Epithelial cell of esophagus (primary cell): ENCODE measurements at places on chromosomes 3 and 15.

GRCh38 chr3:24428481-24428880 lies 66.2 kb downstream of the THRB start:
- DNase-seq, result peak; percentile 40

DNA sequence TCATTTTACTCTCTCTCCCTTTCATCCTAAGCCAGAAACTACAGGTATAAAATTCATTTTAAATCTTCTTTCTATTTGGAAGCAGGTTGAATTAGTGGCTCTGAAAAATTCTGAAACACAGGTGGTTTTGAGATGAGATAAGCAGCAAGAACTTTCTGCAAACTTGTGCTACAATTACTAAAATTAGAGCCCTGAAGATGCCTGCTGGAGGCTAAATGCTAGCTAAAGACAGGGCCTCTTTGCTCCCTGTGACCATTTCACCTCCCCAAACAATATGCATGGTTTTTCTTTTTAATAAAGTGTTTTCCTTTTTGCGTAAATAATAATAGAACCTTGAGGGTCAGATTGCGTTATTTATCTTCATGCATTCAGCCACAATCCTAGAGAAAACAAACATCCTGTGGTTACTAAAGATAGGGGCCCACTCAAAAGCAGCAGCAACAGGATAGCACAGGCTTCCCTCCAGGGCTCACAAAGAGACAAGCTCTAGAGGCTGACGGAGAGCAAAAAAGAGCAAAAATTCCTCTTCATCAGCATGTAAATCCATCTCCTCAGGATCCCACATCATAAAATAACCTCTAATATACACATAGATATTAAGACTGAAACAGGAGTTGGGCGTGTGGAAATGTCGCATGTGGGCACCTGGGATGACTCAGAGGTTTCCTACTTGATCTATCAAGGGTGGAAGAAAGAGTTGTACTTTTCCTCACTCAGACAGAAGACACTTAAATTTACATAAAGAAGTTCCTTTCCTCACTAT lies 26.5 kb upstream of the CP start:
- peak; percentile 62 for DNase-seq

- DNase-seq, result no peak
Observed at GRCh38 chr15:73716417-73716816, 32.2 kb downstream of the CD276 start.

- DNase-seq, result peak; percentile 55
Observed at GRCh38 chr3:123757281-123757940, 126.7 kb downstream of the MYLK start.

GRCh38 chr15:71747128-71748083 lies 62.9 kb upstream of the NR2E3 start:
- DNase-seq, result peak; percentile 91

DNA sequence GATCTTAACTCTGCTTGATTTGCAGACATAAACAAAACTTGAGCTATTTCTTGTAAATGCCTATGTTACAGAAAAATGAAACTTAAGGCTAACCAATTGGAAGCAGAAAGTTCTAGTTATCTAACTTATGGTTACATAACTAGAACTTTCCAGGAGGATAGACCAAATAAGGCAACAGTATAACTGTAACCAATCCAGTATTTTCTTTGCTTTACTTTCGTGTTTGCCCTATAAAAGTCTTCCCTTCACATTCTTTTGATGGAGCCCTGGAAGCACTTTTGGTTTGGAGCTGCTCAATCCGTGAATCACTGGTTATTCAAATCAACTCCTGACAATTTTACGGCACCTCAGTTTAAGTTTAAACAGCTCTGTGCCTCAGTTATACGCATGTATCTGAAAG lies 164.6 kb downstream of the SUCLG2 start:
- no peak for DNase-seq

DNA sequence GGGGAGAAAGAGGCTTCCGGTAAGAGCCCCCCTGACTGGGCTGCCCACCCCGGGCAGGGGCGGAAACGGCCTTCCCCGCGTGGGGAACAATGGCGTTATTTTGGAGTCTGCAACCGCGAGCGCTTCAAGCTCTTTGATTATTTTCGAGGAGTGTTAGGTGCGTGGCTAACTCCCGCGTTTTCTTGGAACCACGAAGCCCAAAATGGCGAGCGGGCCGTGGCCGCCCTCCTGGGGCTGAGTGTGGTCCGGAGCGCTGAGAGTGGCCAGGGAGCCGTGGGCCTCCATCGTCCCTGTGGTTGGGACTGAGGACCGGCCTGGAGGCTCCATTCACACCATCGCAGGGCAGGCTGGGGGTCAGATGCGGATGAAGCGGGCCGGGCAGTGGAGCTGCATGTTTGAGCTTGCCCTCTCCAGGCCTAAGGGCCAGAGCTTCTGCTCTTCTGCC lies 44.6 kb upstream of the POLG start:
- DNase-seq, result no peak

DNA sequence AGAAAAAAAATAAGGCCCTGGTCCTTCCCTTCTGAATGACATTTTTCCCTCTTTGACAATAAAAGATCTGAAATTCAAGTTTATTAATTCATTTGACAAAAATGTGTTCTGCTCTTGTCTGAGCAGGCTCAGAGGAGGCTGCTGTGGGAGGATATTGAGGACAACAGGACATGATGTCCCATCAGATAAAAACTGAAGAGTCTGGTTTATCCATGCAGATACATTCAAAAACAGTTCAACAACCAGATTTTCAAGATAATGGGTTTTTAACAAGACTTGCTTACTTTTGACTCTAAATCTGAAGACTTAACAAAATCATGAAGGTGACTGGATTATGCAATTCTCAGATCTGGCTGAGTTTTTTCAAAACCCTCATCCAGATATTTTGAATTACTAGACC lies 36.9 kb upstream of the STRIT1 start:
- no peak for DNase-seq

- DNase-seq, result no peak
Observed at GRCh38 chr15:31353931-31354330, 27.3 kb downstream of the KLF13 start.

GRCh38 chr15:72058585-72058984 lies 59.4 kb downstream of the MYO9A start:
- DNase-seq, result no peak

GRCh38 chr3:126982126-126982470 lies 817 bp upstream of the PLXNA1 start:
- peak; percentile 62 for DNase-seq

- DNase-seq, result no peak
Observed at GRCh38 chr3:72224804-72225509, 440.0 kb upstream of the PROK2 start.

DNA sequence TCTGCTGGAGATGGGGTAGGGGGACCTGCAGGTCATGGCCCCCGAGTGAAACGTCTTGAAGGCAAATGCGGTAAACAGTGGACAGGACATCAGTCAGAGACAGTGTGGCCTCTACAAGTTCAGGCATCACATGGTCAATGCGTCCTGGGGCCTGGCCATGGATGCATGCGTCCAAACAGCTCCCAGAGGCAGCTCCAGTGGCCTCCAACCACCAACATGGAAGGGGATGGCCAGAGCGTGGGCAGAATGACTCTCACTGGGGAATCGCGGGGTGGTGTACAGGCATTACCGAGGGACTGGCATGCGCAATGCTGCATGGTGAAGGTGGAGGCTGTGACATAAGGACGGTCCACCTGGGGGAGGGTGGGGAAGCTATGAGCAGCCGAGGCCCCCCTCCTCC lies 35.6 kb upstream of the IQSEC1 start:
- no peak for DNase-seq

DNA sequence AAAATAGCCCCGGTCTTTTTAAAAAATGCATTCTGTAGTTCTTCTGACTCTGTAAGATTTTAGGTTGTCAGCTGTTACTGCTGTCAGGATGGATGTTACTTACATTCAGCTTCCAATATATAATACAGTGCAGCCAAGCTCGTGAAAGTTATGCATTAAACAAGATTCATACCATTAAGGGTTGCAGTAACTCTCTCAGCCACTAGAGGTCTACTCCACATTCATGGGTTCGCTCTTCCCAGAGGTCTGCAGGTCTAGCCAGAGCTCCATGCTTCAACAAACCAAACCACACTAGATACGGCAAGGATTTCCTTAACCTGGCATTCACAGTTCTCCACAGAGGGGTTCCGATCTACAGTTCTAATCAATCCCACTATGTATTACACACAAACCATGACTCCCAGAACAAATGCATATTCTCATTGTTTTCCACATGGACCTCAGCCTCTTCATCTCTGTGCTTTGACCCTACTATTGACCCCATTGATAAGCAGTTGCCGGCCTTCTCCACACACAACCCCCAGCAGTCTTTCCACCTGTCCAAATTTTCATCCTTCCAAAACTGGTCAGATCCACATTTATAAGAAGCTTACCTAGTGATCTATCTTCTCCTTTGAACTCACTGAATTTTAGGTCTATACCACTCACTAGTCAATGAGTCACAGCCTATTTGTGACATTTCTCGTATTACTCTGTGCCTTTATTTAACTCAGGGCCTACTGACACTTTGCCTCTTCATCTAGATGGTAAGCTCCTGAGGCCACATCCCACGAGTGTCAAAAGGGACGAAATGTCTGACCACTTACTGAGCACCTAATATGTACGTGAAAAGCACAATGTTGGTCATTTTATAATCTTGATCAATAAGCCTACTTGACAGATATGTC lies 33.7 kb downstream of the RORA start:
- DNase-seq, result peak; percentile 51

DNA sequence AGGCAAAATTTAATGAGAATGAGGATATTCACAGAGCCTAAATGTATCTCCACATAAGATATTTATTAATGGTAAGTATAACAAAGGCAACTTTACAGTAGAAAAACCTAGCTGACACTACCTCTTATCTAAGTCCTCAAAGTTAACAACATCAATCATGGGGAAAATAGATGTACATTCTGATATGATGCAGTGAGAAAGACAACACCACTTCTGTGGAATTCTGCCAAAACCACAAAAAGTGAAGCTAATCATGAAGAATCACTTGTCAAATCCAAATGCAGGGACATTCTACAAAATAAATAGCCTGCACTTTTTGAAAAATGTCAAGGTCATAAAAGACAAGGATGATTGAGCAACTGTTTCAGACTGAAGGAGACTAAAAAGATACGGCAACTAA lies 27.5 kb upstream of the EOMES start:
- no peak for DNase-seq

DNA sequence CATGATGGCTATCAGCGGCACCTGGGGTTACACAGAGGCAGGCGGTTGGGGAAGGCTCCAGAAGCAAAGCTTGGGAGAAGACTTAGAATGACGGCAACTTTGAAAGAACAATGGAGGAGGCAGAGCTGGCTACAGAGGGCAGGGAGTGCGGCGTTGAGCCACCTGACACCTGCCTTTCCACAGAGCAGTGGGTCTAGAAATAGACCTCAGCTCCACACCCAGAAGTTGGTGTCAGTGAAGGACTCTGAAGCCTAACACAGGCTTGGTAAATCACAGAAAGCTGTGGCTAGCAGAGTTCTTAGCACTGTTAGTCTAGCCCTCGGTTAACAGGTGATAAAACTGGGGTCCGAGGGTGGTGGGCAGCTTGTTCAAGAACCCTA lies 23.1 kb upstream of the EHD4 start:
- no peak for DNase-seq

- peak; percentile 45 for DNase-seq
Observed at GRCh38 chr3:23776352-23776891, 29.3 kb upstream of the UBE2E1 start.

DNA sequence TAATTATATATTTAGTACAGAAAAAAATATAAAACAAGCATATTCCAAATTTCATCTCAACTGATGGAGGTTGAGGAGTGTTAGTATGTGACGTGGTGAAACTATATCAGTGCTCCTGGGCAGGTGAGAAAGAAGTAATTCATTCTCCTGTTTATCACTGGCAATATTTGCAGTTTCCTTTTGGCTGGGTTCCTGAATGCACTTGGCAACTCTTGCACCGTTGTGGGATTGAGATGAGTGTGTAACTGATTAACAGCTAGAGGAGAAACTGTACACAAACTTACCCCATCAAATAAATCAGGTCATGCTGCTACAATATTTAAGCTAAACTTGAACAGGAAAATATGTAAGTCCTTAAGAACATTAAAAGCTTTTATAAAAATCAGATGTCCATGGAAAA lies 2.1 kb upstream of the ATP13A4 start:
- DNase-seq, result no peak

GRCh38 chr3:181715571-181716340 lies 4.0 kb downstream of the SOX2 start:
- DNase-seq, result peak; percentile 74

DNA sequence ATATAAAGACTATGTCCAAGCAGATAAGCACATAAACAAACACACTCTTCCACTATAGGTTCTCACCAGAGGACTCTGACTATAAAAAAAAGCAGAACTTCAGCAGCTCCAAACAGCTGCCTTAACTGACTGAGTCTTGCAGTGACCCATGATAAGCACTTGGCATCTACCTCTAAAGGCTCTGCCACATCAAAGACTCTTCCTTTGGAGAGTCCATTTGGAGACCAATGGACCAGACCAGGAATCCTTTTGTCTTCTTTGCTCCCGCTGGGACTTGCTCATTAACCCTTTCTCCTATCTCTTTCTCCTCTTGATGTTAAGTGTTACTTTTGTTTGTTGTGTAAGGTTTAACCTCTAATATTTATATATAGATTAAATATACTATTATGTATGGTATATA lies 424.1 kb downstream of the RSL24D1 start:
- DNase-seq, result no peak

GRCh38 chr15:39331584-39331983 lies 249.3 kb upstream of the THBS1 start:
- DNase-seq, result peak; percentile 92

- DNase-seq, result no peak
Observed at GRCh38 chr3:167445491-167445890, 28.4 kb downstream of the SERPINI2 start.

DNA sequence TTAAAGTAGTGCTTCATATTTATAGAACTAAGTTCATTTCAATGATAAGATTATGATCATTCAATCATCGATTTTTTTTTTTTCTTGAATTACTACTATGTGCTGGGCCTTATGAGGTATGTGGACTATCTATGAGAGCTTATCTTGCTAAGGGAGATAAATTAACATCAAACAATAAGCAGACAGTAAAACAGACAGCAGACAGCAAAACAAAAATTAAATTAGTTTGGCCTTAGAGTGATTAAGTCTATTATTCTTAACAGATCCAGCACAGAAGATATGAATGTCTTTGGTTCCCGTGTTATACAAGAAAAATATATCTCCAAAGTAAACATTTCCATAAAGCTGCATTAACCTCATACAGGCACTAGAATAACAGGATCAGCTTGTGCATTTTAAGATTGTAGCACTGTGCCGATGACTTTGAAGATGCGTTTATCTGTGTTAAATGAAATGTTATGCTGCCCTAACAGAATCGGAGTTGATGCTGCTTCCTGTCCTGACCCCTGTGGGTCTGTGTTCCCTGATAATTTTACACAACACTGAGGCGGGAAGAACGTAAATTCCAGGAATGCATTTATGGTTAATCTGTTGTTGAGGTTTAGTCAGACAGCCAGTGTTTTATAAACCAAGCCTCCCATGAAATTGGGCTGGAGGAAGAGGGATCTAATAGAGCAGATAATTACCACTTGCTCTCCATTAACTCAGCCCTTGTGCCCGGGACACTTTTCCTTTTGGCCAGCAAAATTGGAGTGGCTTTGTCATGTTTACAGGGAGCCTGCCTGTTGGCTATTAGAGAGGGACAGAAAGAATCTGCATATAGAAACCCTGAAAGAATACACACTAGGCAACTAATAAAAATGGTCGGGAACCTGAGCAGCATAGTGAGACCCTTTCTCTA lies 80.8 kb downstream of the GHSR start:
- no peak for DNase-seq

- no peak for DNase-seq
Observed at GRCh38 chr15:52057996-52058395, 39.0 kb downstream of the MAPK6 start.
